ENCODE measurements at places on chromosomes 2 and 18. TPM values are rescaled to one million over a fixed set of nuclear protein-coding genes. Genes with fewer than 3 reads are reported as not detected.

Gene ZNF385B
- total RNA-seq: 1.2 TPM

- DNase-seq: no peak
These were observed 79.9 kb downstream of the TMEM247 start for GRCh38 chr2:46559261-46559660.

GRCh38 chr2:127085317-127085681, 21.7 kb downstream of the BIN1 start:
- peak; percentile 87 for DNase-seq

DNA sequence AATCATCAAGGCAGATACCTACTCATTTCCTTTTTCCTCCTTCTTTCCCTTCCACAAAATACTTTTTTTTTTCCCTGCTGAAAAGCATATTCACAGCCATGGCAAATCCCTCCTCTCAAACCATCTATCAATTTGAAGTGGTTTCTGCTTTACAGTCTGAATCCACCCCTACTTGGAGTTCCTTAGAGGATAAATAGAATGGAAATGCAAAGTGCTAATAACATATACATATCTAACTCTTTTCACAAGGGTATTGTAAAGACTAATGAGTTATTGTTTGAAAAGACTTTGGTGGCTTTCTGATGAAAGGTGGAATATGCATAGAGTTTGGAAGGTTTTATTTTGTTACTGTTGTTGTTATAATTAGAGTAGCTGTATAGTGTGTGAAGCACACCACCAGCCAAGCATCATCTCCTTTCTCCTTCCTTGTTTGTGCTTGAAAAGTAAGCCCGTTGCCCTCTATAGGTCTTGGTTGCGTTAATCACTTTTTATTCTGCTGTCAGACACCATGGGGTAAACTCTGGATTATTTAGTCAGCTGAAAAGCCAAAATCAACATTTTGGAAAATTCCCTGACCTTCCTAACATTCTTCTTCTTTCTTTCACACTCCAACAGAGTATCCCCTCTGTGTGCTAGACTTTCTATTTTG, 2126.9 kb upstream of the CELF4 start:
- no peak for DNase-seq

- peak; percentile 59 for DNase-seq
These were observed 29.7 kb downstream of the NOL10 start for GRCh38 chr2:10659898-10660568.

GRCh38 chr18:5106730-5107129, 90.3 kb downstream of the AKAIN1 start:
- no peak for DNase-seq

GRCh38 chr18:73891572-73892421, 255.8 kb downstream of the FBXO15 start:
- DNase-seq: no peak

All from myocyte (in vitro differentiated cells).